ENCODE measurements at places on chromosomes 6 and 20.

- DNase-seq = no peak
Measured at GRCh38 chr6:161971043-161971442, 697.2 kb upstream of the AGPAT4 start.

GRCh38 chr6:159002432-159003155 is 2.6 kb upstream of the RSPH3 start:
- peak; percentile 34 for DNase-seq

GRCh38 chr20:11035211-11035610 is 361.4 kb upstream of the JAG1 start:
- DNase-seq = no peak

DNA sequence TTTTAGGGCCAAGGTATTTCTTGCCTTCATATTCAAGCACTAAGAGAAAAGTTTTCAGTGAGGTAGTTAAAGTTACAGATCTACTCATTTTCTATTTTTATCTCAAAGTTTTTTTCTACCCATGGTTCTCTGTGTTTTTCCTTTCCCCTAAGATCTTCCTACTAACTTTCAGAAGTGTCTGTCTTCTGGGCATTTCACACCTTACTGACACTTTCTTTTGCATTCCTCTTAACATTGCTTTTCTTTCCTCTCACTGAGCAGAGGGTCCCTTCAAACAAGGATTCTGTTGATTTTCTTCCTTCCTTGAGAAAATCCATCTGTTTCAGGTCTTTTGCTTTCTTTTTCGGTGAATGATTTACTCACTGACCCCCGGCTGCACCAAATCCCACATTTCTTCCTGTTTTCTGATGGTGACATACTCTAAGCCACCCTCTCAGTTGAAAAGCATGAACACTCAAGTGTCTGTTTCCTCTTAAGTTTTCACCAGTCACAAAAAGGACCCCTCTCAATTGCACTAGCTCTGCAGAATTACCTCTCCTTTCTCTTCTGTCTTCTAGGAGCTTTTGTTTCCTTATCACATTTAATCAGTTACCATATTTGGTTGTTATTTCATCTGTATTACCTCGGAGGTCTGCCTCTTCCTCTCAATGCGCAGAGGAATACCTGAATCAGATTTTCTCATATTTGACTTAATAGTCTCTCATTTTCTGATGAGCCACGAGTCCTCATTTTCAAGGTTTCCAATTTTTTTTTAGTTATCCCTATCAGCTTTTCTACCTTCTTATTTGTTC is 73.5 kb upstream of the RNF217 start:
- DNase-seq = no peak

GRCh38 chr20:24042646-24043045 is 54.1 kb upstream of the GGTLC1 start:
- no peak for DNase-seq

GRCh38 chr20:15889514-15890256 is 683.6 kb downstream of the KIF16B start:
- no peak for DNase-seq

DNA sequence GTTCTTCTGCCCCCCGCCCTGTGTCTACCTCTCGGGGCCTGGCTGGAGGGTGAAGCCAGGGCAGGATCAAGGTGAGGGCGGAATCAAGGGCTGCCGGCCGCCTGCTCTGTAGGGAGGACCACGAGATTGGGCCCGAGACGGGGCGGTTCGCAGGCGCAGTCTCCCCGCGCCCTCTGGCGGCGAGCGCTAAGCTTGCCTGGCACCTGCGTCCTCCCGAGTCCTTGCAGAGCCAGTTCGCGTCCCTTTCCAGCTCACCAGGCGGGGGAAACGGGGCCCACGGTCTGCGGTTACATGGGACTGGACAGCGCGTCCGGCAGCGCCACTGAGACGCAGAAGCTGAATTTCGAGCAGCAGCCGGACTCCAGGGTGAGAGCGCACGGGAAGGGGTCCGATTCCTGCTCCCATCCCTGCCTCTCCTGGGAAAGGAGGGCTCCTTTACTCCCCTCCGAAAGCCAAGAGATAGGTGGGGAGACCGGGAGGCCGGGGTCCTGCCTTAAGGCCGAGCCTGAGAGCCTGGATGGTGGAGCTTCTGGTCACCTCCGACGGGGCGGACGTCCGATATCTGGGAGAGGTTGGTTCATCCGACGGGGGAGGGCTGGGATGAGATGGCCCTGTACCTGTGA is 3.6 kb upstream of the MATN4 start:
- peak; percentile 43 for DNase-seq

DNA sequence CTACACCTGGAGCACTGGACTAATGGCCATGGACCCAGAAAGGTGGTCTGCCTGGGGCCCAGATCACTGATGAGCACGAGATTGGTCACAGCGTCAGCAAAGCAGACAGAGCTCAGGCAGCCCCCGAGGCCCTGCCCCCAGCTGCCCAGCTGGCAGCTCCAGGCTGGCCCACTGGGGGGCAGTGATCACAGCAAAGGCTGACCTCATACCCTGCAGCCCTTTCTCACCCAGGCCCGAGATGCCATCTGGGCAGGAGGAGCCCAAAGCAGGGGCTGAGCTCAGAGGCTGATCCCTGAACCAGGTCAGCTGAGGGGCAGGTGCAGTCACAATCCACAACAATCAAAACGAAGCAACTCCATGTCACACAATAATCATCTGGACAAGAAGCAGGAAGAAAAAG is 4.1 kb downstream of the MAP1LC3A start:
- DNase-seq = no peak

DNA sequence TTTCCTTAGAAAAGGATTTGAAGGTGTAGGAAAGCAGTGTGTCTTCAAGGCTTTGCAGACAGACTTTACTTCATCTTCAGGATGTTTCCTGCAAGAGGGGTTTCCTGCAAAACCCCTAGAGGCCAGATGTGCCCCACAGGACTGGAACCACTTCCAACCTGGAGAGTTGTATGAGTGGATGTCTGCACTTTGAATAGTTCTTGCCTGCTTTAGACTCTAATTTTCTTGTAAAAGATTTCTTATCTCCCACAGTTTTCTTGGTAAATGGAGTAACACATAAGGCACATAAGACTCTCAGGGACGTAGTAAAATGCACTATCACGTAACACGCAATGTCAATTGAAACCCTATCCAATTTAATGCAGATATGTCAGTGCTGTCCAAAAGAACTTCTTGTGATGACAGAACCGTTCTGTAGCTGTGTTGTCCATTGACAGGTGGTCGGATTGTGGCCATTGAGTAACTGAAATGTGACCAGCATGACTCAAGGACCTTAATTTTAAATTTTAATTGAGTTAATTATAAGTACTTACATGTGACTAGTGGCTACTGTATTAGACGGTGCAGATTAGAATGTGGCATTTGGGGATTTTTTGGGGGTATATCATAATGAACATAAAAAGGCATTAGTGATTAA is 118.7 kb downstream of the JARID2 start:
- DNase-seq = no peak

DNA sequence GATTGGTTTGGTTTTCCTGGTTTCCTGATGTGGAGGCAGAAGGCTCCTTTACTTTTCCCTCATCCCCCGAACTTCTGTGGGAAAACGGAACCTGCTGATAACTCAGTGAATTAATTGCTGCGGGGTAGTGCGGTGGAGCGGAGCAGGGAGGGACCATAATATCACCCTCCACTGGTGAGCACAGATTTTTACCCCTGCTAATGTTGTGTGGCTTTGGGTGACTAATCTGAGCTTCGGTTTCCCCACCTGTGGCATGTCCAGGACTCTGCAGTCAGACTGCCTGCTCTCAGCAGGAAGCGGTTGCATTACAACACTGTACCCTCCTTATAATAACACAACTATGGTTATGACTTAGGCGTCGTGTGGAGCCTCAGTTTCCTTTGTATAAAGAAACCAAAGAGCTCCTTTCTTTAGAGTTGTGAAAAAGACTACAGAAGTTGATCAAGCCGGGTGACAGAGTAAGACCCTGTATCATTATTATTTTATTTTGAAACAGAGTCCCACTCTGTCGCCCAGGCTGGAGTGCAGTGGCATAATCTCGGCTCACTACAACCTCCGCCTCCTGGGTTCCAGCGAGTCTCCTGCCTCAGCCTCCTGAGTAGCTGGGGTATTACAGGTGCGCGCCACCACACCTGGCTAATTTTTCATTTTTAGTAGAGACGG is 2.2 kb upstream of the ID1 start:
- peak; percentile 87 for DNase-seq

- no peak for DNase-seq
Measured at GRCh38 chr20:24783631-24784492, 165.2 kb upstream of the CST7 start.

DNA sequence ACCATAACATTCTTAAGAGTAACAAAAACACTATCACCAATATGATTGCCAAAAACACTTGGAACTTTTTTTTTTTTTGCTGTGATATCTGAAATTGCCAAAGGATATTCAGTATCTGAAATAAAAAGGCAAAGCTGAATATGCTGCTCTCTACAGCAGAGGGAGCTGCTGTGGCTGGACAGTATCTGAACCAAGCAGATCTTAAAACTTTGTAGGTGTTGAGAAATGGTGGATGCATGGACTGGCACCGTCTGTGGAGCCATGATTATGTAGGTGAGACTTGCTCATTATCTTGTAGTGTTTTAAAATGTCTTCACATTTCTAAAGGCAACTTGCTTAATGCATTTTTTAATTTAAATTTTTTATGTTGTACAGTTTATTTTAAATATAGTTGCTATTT is 9.2 kb downstream of the PDCD2 start:
- DNase-seq = no peak

- no peak for DNase-seq
Measured at GRCh38 chr6:93727447-93727846, 308.1 kb upstream of the EPHA7 start.

Measured in fibroblast of villous mesenchyme (primary cell).